ENCODE measurements at places on chromosomes 1 and 21.

GRCh38 chr1:206939131-206939530 is 7.1 kb downstream of the PIGR start:
- no peak for DNase-seq

DNA sequence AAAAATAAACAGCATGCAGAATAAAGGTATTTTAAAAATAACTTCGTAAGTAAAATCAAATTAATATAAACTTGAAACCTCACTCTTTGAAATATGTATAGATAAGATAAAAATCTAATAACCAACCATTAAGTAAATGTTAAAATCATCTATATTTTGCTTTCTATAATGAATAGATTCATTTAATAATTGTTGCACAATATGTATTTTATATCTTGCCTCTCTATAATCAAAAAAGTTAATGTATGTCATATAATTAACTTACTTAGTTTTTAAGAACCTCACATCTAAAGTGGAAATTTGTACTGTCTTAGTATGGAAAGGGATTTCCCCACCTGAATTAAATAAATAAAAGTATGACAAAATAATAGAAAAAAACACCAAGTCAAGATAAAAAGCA is 42.4 kb upstream of the RBM34 start:
- no peak for DNase-seq

GRCh38 chr21:25859235-25859929 is 124.6 kb downstream of the GABPA start:
- no peak for DNase-seq

DNA sequence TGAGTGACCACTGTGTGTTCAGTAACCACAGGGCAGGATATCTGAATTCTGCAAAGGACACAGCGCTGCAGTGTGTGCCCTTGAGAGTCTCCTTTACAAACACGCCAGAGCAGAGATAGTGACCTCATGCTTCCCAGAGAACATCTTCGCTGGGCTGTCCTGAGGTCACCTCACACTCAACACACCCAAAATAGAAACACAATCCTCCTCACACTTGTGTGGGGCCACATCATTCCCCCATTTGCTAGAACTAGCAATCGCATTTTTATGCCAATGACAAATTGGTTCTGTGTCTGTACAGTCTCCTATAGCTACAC is 140.1 kb upstream of the NRIP1 start:
- no peak for DNase-seq

DNA sequence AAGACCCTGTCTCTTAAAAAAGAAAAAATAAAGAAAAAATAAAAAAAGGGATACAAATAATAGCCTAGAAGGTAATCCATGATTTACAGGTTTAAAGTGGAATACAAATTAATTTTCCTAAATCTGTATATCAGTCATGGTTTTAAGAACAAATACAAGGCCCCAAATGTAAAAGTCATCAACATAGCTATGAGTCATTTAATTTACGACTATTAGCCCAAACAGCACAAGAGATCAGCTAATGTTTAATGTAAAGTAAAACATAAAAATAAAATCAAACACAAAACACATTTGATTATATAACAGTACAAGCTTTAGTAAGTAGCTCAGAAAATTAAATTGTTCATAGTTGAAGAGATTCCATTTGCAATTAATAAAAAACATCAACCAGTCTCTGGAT is 20.3 kb upstream of the TAL1 start:
- no peak for DNase-seq

DNA sequence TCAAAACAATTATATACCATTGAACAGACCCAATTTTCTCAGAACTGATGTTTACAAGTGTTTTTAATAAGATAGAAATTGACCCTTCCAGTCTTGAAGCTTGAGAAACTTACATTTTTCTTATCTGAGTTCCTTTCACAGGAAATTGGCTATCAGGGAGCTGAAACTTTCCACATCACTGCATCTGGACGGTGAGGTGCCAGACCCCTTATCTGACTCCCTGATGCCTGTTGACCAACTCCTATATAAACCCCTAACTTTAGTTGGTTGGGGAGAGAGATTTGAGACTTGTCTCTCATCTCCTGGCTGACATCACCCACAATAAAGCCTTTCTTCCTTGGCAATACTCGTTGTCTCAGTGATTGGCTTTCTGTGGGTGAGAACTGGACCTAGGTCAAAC is 31.4 kb downstream of the LACTBL1 start:
- DNase-seq = no peak

DNA sequence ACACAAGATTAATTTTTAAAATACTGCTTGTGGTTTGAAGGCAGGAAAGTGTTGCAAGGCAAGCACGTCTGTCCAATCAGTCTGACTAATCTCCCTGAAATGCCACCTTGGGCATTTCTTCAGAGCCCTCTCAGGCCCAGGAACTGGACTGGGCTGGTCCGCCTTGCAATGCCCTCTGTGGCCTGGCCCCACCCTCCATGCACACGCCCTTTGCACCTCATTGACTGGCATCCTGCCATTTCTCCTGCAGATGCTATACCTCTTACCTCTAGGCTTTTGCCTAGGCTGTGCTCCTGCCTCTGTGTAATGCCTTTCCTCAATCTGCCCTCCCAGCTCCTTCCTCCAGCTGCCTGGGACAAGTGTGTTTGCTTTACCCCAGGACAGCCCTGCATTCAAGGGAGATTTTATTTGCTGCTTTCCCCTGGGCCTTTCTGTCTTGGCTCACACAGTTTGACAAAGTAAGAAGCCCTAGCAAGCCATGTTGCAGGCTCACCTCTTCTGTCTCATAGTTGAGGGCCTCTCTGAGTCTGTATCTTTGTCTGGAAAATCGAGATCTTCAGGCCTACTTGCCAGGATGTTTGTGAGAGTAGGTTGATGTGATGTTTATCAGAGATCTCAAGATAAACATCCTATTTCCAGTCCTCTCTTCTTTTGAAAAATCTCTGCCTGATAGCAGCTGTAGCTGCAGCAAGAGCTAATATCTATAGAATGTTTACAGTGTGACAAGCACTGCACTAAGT is 149.2 kb upstream of the JUN start:
- no peak for DNase-seq

DNA sequence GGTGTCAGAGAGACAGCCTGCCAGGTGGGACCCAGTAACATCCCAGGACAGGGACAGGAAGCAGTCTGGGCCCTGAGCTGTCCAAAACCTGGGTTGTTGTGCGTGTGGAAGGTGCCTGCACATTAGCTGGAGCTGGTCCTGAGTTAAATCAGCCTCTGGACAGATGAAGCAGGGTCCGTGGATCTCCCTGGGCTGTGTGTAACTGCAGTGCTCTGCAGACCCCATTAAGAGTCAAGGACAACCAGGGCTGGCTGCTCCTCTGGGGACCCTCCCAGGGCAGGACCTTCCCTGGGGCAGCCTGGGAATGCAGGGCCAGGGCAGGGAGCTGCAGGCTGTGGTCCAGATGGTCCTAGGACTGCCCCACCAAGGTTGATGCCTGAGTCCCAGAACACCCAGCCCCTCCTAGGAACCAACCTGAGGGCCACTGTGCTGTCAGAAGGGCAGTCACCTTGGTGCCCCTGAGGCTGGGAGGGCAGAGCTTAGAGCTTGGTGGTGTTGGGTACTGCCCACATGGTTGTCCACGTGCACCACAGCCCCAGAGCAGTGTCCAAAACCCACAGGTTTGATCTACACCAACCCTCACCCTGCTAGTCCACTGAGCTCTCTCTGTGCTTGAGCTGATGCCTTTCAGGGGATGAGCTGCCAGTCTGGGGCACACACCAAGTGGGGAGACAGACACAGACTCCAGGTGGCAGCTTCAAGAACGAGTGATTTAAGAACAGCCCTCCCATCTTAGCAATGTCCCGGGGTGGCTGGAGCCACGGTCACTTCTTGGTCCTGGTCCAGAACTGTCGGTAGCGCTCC is 2.9 kb downstream of the MRPL55 start:
- DNase-seq = no peak

GRCh38 chr1:59570524-59570923 is 244.2 kb upstream of the HOOK1 start:
- no peak for DNase-seq

DNA sequence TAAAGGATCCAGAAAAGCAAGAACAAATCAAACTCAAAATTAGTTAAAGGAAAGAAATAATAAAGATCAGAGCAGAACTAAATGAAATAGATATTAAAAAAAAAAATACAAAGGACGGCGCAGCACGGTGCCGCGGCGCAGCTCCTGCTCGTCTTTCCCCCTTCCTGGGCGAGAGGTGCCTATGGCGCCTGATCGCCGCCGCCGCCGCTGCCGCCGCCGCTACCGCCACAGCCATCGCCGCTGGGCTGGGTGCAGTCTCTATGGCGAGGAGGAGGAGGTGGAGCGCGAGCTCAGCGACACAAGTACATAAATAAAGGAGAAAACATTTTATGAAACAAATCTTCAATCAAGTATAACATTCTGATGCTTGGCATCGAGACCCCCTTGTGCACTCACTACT is 77.6 kb upstream of the VANGL1 start:
- no peak for DNase-seq

GRCh38 chr1:995665-996633 is 3.9 kb downstream of the HES4 start:
- no peak for DNase-seq

Measured in iPS DF 19.7 (cell line).